ENCODE measurements at places on chromosomes 2 and 18.
A peak's percentile ranks its signal among the peaks of the same experiment; 100 is the strongest.

DNA sequence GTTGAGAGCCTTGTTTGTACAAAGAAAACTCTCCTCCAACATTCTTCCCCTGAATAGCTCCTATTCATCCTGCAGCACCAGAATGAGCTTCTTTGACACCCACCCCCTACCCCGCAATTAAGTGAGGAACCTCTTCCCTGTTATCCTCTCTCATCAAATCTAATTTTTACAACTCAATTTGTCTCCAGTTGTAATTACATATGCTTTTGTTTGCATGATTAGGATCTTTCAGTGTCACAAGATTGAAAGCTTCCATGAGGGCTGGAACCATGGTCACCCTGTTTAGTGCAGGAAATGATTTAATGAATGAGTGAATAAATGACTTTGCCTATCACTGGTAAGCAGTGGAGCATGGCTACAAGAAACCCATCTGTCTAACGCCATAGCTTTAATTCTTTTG is 334.6 kb upstream of the KLHL29 start:
- H3K36me3 ChIP-seq: no peaks in the 10 kb centered on the region
- DNase-seq: no peak
- H3K27ac ChIP-seq: no peak overlapping the region
- H3K4me3 ChIP-seq: no peak overlapping the region

DNA sequence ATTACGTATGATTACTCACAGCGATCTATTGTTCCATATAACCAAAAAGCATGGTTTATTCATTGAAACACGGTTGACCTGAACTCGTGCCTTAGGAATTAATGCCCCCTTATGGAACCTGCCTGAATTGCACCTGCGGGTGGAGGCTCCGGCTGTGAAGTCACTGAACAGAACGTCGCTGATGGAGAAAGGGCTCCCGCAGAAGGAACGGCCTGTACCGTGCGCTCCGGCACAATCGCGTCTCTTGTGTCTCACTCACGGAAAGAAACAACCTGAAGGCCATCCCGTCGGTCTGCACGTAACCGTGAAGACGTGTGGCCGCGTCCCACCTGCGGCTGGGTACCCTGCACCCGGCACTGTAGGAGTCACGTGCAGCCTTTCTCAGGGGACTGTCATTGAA is 133.1 kb downstream of the NFATC1 start:
- H3K27ac ChIP-seq: no peak overlapping the region
- DNase-seq: peak; percentile 54

DNA sequence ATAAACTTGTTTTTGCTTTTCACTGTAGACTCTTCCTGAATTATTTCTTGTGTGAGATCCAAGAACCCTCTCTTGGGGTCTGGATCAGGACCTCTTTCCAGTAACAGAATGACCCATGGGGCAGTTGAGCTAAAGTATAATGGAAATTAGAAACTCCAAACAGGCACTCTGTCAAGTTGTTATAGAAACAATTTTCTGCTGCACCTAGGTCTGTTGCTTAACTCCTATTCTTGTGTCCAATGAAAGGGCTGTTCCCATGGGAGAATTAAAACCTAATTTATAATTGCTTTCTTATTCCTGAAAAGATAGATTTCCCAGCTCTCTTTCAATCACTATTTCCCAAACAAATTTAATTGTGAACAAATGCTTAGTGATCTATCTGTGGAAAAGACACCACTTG is 1341.3 kb upstream of the PIK3C3 start:
- no peaks in the 10 kb centered on the region for H3K4me1 ChIP-seq
- no peak for DNase-seq
- no peaks in the 10 kb centered on the region for H3K27me3 ChIP-seq
- no peaks in the 10 kb centered on the region for H3K36me3 ChIP-seq

- H3K4me3 ChIP-seq: no peak overlapping the region
- no peaks in the 10 kb centered on the region for H3K4me1 ChIP-seq
- no peaks in the 10 kb centered on the region for H3K27me3 ChIP-seq
- no peak for DNase-seq
These were observed 638.2 kb downstream of the FBXO15 start for GRCh38 chr18:73509460-73509859.

GRCh38 chr2:147558620-147559019 is 286.2 kb upstream of the ACVR2A start:
- H3K27me3 ChIP-seq: no peaks in the 10 kb centered on the region
- H3K4me1 ChIP-seq: peaks cover 21% of the 10 kb centered on the region
- H3K36me3 ChIP-seq: no peaks in the 10 kb centered on the region
- DNase-seq: no peak
- H3K4me3 ChIP-seq: no peak overlapping the region

GRCh38 chr2:72953976-72954375 is 36.7 kb downstream of the EMX1 start:
- H3K36me3 ChIP-seq: no peaks in the 10 kb centered on the region
- no peaks in the 10 kb centered on the region for H3K27me3 ChIP-seq
- no peak overlapping the region for H3K4me3 ChIP-seq
- peaks cover 7% of the 10 kb centered on the region for H3K4me1 ChIP-seq
- DNase-seq: no peak
- H3K27ac ChIP-seq: no peak overlapping the region

DNA sequence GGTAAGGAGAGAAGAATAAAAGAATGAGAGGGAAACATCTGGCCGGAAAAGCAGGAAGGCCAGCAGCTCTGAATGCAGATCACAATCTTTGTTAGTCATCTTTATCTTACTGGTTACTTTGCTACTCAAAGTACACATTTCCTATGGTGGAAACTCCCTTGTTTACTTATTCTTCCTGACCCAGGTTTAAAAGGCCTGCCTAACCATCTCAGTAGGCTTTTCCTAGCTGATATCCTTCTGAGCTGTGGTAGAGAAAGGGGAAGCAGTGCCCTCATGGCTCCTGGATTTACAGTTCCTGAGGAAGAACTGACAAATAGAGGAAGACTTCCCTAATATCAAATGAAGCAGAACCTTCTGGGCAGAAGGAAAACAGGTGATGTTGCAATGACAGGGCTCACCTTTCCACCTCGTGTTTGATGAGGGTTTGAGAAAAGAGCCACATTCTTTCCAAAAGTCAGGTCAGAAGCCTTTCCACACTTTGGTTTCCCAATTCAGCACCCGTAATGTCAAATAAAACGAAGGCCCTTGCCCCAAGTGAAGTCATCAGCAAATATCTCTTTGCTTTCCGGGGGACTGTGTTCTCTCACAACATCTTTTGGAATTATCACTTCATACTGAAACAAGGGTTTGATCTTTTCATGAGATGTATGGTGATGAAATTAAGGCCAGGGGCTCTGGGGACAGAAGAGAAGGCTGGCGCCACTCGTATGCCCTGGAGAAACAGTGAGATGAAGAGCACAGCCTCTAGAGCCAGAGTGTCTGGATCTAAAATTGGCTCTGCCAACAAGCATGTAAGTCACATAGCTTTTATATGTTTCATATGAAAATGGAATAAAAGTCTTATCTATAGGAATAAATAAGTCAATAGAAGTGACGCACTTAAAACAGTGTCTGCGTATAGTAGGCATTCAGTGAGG is 26.7 kb upstream of the APOB start:
- DNase-seq: no peak
- no peak overlapping the region for H3K27ac ChIP-seq
- no peak overlapping the region for H3K4me3 ChIP-seq
- H3K36me3 ChIP-seq: no peaks in the 10 kb centered on the region
- peaks cover 13% of the 10 kb centered on the region for H3K27me3 ChIP-seq

GRCh38 chr2:47373747-47374146 is 29.2 kb upstream of the MSH2 start:
- peaks cover 14% of the 10 kb centered on the region for H3K4me1 ChIP-seq
- no peak overlapping the region for H3K27ac ChIP-seq
- peaks cover 33% of the 10 kb centered on the region for H3K27me3 ChIP-seq
- no peak overlapping the region for H3K4me3 ChIP-seq
- DNase-seq: no peak

- peak overlapping the region; percentile 63 for H3K27ac ChIP-seq
- no peak overlapping the region for H3K4me3 ChIP-seq
- H3K36me3 ChIP-seq: no peaks in the 10 kb centered on the region
- peaks cover 15% of the 10 kb centered on the region for H3K4me1 ChIP-seq
- peak; percentile 27 for DNase-seq
- H3K27me3 ChIP-seq: peaks cover 16% of the 10 kb centered on the region
These were observed 100.9 kb downstream of the DPP10 start for GRCh38 chr2:114543236-114543766.

GRCh38 chr18:12750076-12750714 is 47.4 kb downstream of the PSMG2 start:
- no peak overlapping the region for H3K27ac ChIP-seq
- H3K27me3 ChIP-seq: peaks cover 7% of the 10 kb centered on the region

- no peaks in the 10 kb centered on the region for H3K27me3 ChIP-seq
- no peak overlapping the region for H3K4me3 ChIP-seq
- H3K4me1 ChIP-seq: peaks cover 7% of the 10 kb centered on the region
- no peak for DNase-seq
- H3K36me3 ChIP-seq: peaks cover 30% of the 10 kb centered on the region
These were observed 68.5 kb downstream of the ABI2 start for GRCh38 chr2:203396667-203397066.

- no peak overlapping the region for H3K4me3 ChIP-seq
- no peak overlapping the region for H3K27ac ChIP-seq
- H3K4me1 ChIP-seq: no peaks in the 10 kb centered on the region
- DNase-seq: no peak
These were observed 61.2 kb downstream of the NGEF start for GRCh38 chr2:232951891-232952290.

DNA sequence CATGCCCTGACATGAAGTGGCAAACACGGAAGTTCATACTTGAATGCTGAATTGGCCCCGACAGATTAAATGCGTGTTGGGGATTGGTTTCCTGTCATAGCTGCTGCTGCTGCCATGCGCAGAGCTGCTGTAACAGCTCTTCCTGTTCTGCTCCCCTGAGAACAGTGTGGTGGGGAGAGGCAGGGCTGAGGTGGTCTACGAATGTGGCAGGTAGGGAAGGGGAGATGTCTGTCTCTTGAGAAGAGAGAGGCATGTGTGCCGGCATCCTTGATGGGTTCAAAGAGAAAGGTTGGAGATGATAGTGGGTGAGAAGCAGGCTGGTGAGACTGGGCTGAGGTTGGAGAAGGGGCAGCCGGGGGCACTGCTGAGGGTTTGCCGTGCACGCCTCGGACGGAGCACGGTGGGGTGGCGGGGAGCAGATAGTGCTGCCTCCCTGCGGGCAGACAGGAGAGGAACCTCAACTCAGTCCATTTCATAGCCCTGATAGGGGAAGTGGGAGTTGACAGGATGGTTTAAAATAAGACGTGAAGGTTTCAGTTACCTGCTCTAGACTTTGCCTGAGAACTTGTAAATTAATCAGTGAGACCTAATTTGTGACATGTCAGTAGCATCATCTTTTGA is 46.1 kb downstream of the TMEM185B start:
- H3K4me3 ChIP-seq: peak overlapping the region; percentile 44
- no peaks in the 10 kb centered on the region for H3K27me3 ChIP-seq
- peaks cover 13% of the 10 kb centered on the region for H3K4me1 ChIP-seq
- DNase-seq: peak; percentile 25
- H3K36me3 ChIP-seq: no peaks in the 10 kb centered on the region
- no peak overlapping the region for H3K27ac ChIP-seq
